ENCODE measurements at places on chromosomes 5 and 9.

GRCh38 chr5:14268738-14269137, 125.6 kb downstream of the TRIO start:
- DNase-seq = no peak

DNA sequence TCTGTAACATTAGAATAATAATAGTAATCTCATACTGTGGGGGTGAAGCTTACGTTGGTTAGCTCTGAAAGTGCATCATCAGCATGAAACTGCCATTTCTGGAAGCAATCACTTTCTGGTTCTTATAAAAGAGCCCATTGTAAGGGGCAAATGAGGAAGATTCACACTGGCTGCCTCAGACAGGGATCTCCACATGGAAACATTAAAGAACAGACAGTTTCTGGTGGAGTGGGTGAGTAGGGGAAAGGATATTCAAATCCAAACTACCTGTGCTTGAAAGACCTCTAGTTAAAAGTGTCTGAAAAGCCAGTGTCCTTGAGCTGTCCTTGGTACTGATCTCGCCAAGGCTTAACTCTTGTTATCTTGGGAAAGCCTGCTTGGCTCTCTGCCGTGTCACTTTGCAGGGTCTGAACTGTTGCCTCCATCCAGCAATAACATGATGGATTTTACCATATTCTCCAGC, 19.1 kb upstream of the SLC31A2 start:
- no peak for DNase-seq

DNA sequence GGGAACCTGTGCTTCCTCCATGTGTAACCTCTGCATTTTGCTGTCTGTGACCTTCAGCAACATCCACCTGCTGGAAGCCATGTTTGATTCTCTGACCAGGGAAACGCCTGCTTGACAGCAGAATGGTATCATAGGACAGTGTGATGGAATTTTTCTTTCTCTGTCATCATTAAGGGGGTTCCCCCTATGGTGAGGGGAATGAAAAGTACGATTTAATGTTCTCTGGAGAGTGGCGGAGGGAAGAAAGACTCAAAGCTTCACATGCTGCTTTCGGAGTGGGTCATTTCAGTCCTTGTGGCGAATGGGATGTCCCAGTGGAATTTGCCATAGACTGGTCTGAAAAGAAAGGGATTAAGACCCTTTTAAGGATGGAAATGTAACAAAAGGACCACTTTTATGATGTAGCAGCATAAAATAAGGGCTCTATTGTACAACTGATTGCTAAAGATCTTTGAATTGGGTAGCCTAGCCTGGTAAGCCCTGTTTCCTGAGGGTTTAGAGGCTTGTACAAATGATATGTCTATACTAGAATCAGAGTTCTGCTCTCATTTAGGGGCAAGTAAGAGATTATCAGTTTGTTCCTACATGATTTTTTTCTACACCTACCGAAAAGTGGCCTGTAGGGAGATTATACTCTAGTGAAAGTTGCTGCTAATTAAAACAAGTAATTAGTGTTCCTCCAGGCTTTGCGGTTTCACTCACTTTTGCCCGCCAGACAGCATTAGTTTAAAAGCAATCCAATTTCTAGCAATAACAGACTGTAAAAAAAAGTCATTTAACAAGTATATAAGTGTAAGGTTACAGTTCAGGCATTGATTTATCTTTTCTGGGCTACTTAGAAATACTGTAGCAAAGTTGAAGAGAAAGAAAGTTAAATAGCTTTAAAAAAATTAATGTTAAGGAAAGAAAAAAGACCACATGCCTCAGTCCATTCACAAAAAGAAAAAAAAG, 904.5 kb downstream of the NR2F1-AS1 start:
- no peak for DNase-seq

GRCh38 chr9:73996844-73997243, 500.3 kb upstream of the RORB start:
- no peak for DNase-seq

DNA sequence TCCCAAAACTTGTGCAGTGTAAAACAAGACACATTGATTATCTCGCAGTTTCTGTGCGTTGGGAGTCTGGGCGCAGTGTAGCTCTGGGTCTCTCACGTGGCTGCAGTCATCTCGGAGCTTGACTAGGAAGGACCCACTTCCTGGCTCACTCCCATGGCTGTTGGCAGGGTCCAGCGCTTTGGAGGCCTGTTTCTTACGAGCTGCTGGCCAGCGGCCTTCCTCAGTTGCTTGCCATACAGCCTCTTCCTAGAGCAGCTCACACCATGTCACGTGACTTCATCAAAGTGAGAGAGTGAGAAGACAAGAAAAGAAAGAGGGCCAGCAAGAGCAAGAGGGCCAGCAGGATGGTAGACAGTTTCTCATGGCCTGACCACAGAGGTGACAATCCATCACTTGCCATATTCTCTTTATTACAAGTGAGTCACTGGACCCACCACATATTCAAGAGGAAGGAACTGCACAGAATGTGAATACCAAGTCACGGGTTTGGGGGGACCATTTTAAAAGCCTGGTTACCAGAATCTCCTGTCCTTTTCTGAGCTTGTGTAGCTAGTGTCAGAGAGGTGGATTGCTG, 36.2 kb downstream of the MCCC2 start:
- no peak for DNase-seq

DNA sequence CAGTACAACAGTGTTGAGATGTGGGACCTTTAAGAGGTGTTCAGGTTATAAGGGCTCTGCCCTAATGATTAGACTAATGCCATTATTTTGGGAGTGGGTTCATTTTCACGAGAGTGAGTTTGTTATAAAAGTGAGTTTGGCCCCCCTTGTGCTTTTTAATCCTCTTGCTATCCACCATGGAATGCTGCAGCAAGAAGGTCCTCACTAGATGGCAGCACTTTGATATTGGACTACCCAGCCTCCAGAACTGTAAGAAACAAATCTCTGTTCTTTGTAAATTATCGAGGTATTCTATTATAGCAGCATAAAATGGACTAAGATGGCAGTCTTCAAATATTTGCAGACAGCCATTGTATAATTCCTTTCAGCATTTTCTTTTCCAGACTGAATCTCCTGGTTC, 212.4 kb downstream of the LRRC70 start:
- DNase-seq = no peak

- no peak for DNase-seq
These were observed 62.0 kb upstream of the MEF2C start for GRCh38 chr5:88944751-88945531.

GRCh38 chr5:130045334-130045733, 141.1 kb downstream of the CHSY3 start:
- no peak for DNase-seq

DNA sequence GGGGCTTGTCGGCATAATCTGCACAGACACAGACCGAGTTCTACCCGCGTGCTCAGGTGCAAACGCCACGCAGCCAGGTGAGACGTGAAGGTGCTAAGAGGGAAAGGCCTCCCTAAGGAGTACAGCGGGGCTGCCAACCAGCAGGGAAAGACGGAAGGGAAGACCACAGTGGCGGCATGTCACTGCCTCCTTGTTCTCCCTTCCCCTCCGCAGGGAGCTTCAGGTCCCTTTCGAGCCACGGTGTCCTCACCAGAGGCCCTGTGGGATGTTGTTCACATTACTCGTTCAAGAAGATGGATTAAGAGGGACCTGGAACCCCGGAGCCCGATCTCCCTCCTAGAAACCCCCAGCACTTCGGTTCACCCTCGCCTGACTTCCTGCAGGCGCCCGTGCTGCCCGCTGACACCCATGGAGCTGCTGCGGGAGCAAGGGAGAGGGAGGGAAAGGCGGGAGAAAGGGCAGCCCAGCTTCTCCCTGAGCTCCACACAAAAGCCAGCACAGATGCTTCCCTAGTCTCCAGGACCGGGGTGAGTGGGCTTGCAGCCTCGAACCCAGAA, 686 bp downstream of the BRD9 start:
- DNase-seq = no peak

GRCh38 chr9:2418619-2419018, 203.0 kb upstream of the VLDLR start:
- DNase-seq = no peak

DNA sequence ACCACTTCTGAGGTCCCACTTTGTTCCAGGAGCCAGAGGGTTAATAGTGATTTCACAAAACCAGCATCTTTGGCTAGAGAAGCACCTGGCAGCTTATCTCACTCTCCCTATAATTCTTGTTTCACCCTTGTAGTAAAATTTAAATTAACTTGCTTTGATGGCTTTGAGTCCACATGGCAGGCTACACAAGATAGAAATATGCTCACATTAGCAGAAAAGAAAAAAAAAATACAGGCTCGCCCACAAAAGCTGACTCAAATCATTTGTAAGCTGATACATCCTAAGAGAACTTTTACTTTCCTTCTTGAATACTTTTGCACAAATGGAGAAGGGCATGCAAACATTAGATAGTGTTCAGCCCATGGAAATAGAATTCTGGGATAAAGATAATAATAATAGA, 36.2 kb downstream of the TNFSF15 start:
- no peak for DNase-seq

- no peak for DNase-seq
These were observed 223.2 kb upstream of the PANK3 start for GRCh38 chr5:168802337-168802736.
